Inflammatory macrophage (primary cell): ENCODE measurements at places on chromosomes 7 and 10.

DNA sequence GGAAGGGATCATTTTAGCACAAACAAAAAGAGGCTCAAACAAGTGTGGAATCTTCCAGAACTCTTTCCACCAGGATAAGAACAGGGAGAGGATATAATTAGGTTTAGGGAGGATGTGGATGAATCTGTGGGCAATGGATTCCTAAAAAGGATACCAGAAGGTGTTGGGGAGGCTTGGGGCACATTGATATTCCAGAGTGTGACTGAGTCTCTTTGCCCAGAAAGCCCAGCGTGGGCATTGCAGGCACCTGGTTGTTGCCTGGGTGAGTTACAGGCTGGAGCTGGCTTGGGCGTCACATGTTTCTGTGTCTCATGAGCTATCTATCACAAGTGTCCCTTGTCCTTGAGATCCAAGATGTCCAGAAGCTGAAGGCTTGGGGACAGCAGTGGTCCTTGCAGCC lies 3.3 kb downstream of the COL26A1 start:
- DNase-seq = no peak

GRCh38 chr10:46558122-46558391 lies 1.6 kb upstream of the GPRIN2 start:
- no peak for DNase-seq

DNA sequence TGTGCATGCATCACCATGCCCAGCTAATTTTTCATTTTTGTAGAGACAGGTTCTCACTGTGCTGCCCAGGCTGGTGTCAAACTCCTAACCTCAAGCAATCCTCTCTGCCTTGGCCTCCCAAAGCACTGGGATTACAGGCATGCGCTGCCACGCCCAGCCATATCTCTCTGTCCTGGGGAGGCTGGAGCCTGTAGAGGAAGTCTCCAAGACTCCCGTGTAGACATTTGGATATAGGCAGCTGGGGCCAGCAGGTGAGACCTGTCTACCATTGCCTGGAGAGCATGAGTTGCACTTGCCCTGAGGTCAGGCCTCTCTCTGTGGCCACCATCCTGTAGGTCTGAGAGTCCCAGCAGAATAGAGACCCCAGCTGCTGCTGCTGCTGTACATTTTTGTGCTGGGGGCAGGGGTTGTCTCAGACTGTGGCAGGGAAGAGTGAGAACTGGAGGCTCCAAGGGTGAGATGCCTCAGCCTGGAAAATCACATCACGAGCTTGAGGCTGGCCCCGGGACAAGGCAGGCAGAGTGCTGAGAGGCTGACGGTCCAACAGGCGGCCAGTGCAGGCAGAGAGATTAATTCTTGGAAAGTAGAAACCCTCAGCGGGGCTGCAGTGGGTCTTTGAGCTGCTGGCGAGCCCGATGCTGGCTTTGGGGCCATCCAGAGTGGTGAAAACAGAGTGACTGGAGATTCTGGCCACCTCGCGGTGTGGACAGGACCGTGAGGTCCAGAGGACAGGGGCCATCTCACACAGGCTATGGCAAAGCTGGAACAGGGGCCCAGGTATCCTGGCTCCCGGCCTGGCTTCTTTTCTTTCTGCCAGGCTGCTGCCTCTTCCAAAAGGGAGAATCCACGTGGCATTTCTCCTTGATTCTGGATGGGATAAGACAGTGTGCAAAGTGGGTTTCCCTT lies 60.9 kb downstream of the TMEM270 start:
- no peak for DNase-seq

DNA sequence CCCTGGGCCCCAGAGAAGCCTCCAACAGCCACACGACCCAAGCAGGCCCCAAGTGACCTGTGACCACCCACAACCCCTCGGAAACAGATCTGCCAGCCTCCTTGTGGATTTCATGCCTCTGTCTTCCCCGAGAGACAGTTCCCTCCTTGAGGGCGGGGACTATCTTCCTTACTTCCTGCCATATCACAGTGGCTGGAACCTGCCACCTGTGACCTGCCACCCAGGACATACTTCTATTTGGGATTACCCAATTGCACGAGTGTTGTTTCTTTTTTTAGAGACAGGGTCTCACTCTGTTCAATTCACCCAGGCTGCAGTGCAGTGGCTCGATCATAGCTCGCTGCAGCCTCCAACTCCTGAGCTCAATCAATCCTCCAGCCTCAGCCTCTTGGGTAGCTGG lies 25.9 kb downstream of the TNRC18 start:
- peak; percentile 20 for DNase-seq

GRCh38 chr7:133036289-133036688 lies 45.6 kb downstream of the CHCHD3 start:
- peak; percentile 51 for DNase-seq
